ENCODE measurements at places on chromosomes 4 and X.
A peak's percentile ranks its signal among the peaks of the same experiment; 100 is the strongest.

DNA sequence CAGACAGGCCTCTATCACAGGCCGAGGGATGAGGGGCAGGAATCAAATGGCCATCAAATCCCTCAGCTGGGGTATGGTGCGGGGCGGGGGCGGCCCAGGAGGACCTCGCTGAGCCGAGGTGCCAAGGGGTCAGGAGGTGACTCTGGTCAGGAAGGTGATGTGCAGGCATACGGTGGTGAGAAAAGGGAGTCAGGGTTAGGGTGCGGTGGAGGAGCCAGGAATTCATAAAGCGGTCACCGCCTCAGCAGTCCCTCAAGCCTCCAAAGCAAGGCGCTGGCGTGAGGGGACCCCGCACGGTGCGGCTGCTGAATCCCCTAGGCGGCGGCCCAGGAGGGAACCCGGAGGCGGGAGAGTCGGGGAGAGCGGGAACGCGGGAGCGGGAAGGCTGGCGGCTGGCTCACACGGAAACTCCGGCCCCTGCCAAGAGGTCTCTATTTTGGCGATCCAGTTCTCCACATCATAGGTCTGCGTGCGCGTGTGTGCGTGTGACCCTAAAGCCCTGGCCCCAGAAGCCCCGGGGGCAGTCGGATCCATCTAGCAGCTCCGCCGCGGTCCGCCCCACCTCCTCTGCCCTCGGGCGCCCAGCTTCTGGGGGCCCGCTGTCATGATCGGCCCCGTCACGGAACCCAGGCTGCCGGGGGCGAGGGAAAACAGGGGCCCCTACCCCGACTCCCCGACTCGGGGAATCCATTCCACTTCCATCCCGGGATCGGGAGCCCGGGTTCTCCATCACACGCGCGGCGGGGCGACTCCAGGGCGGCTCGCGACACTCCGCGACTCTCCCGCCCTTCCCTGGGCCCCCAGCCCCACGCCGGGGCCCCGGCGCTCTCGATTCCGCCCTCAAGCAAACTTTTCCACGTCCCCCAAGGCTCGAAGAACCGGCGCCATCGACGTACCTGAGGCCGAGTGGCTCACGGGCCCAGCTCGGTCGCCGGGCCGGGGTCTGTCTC is 593 bp downstream of the ELF4 start:
- DNase-seq: peak; percentile 72

- no peak for DNase-seq
Observed at GRCh38 chrX:153339662-153340061, 5.7 kb downstream of the ZNF275 start.

DNA sequence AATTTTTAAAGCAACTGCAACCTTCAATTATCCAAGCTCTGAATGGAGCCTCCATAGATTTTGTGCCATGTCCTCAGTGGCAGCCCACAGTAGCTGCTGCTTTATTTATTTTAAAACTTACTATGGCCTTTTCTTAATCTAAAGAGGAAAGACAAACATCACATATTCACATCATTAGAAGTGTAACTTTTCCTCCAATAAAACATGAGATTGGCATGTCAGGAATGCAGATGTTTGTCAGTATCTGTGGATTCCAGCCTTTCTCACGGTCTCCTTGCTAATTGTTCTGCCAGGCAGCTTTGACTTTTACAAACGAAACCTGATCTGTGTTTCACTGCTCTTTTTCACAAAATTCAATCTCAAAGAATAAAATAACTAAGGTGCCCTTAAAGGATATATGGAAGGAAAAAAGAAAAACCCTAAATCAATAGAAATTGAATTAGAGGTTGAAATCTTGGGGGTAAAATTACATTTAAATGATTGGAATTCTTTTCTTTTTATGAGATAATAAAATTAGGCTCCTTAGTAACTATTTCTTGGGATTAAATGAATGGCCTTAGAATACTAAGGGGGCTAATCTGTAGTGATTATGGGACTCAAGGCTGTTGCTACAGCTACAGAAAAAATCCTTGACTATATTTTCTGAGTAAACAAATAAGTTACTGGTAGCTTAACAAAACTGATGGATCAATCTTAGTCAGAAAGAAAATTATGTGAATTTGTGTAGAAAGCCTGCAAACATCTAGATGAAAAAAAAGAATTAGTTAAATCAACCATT is 151.3 kb downstream of the RTL9 start:
- no peak for DNase-seq

DNA sequence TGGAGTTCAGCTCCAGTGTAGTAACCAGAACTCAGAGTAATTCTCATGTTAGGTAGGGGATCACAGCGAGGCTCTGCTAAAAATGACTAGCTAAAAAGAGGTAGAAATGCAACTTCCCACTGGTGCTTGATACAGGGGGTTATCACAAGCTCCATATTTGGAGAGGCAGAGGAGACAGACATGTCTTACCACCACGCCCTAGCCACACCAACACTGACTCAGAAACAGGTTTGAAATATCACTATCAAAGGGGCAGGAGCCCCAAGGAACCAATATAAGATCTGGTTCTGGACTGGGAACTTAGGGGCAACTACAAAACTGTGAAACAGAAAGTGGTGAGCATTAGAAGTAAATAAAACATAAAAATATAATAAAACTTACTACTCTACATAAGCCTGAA is 62.9 kb downstream of the IQCM start:
- DNase-seq: no peak

GRCh38 chrX:264634-265455 is 16.3 kb upstream of the PLCXD1 start:
- no peak for DNase-seq

GRCh38 chrX:15366506-15367352 is 17.5 kb downstream of the VEGFD start:
- no peak for DNase-seq

DNA sequence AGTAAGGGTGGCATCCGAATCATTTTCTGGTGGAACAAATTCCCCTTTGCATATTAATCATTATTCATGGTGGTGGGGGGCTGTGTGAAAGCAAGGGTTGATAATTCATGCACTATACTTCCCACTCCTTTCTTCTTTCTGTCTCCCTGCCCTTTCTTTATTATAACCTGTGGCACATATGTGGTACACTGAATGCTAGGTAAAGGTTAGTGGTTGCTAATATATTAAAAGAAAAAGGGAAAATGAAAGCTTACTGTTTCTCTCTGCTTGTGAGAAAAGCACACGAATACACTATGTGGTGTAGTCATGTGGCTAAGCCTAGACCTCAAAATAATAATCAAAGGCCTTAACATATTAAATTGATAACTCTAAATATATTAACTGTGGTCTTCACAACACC is 178.4 kb upstream of the RPS6KA3 start:
- DNase-seq: no peak

GRCh38 chr4:137621056-137621455 is 88.8 kb upstream of the PCDH18 start:
- DNase-seq: no peak

DNA sequence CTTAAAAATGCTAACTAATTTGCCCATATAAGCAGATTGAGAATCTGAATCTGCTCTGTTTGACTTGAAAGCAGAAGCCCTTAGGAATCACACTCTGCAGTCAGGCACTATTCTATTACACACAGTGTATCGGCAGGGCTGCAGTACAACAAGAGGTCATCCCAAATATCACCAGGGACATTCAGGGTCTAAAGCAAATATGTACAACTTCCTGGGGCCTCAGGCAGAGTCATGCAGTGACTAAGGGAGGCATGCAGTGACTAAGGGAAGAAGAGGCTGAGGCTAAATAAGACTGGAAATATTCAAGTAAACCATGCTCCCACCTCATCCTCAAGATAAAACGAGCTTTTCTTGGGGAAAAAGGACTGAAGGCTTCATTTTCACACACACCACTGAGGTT is 20.9 kb downstream of the MAPK10 start:
- no peak for DNase-seq

DNA sequence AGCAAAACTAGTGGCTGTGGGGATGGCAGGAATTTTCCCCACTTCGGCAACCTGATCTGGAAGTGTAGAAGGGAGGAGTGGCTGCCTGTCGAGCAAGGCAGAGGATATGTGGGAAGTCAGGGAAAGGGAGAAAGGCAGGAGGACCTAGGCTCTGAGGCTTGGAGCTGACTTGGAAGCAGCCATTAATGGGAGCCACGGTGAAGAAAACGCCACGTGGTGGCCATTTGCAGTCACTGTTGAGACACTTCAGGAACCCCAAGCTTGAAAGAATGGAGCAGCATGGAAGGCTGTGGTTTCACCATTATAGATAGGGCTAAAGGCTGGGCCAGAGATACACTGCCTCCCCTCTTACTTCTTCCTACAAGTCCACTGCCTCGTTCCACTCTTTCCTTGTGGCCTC is 41.8 kb upstream of the MAML3 start:
- DNase-seq: no peak

GRCh38 chr4:158906073-158906472 is 137.2 kb downstream of the FNIP2 start:
- DNase-seq: no peak

DNA sequence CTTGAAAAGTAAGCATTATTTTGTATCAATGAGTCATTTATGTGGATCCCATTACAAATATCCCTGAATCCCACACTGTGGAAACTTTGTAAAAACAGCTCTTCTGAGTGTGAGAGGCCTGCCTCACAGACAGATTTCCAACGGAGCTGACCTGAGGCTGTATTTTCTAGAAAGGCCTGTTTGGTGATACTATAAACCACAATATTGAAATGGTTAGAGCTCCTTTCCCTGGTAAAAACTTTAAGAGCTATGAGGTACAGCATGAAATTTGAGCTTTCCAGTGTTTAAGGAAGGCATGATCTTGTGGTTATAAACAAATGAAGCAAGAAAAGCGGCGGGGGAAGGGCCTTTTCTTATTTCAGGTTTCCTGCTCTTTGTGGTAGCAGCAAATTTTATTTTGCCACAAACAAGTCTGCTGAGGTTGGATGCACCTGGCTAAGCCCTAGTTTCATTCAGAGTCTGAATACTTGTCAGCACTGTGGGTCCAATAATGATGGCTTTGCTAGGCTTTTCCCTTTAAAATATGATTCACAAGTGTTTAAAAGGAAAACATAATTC is 86.8 kb upstream of the ETNPPL start:
- DNase-seq: peak; percentile 4

DNA sequence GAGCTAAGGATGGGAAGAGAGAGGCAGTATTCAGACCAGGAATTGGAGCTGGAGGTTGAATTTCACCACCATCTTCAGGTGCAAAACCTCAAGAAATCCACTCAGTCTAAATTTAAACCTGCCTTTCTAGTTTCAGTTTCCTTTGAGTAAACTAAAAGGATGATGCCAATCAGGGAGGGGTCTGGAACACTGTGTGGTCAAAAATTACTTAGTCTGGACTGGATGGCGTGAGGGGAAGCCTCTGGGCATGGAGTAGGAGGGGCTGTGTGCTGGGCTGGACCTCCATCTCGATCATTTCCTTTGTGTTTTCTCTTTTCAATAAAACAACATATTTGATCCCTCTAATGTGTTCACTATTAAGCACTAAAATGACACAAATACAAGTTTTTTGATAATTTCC is 120.1 kb downstream of the GC start:
- DNase-seq: no peak

GRCh38 chrX:118179718-118180117 is 63.1 kb upstream of the KLHL13 start:
- no peak for DNase-seq

GRCh38 chr4:453267-453666 is 45.7 kb downstream of the ZNF721 start:
- no peak for DNase-seq

GRCh38 chrX:2561456-2561855 is 60.7 kb upstream of the DHRSX start:
- no peak for DNase-seq

- no peak for DNase-seq
Observed at GRCh38 chrX:45187731-45188130, 12.9 kb downstream of the DIPK2B start.

DNA sequence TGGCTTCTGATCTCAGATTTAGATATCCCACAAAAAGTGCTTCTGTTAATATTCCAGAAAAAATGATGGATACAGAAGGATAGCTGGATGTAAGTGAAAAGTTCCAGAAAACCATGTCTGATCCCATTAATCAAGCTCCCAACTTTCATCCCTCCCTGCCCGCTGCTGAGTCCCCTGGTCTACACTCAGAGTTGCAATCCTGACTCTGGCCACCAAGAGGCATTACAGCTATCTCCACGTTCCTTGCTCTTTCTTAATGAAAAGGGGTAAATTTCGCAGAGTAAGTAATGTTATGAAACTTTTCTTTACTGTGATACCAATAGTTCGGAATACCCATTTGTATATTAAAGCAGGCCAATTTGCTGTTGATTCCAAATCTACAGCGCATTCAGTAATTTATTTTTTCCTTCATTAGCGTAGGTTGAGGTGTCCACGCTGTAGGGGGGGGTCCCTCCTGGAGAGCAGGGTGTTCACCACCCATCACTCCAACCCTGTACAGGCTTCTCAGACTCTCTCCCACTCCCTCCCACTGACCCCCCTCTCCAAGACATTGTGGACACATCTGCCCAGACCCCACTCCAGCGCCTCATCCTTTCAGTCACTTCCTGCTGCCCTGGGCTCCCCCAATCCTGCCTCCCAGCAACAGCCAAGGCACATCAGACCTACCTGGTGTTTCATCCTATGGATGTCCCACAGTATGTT is 55.1 kb downstream of the RAB40A start:
- no peak for DNase-seq

- DNase-seq: no peak
Observed at GRCh38 chrX:24728530-24728929, 34.8 kb downstream of the POLA1 start.

- DNase-seq: no peak
Observed at GRCh38 chrX:67523932-67524331, 19.9 kb upstream of the AR start.

DNA sequence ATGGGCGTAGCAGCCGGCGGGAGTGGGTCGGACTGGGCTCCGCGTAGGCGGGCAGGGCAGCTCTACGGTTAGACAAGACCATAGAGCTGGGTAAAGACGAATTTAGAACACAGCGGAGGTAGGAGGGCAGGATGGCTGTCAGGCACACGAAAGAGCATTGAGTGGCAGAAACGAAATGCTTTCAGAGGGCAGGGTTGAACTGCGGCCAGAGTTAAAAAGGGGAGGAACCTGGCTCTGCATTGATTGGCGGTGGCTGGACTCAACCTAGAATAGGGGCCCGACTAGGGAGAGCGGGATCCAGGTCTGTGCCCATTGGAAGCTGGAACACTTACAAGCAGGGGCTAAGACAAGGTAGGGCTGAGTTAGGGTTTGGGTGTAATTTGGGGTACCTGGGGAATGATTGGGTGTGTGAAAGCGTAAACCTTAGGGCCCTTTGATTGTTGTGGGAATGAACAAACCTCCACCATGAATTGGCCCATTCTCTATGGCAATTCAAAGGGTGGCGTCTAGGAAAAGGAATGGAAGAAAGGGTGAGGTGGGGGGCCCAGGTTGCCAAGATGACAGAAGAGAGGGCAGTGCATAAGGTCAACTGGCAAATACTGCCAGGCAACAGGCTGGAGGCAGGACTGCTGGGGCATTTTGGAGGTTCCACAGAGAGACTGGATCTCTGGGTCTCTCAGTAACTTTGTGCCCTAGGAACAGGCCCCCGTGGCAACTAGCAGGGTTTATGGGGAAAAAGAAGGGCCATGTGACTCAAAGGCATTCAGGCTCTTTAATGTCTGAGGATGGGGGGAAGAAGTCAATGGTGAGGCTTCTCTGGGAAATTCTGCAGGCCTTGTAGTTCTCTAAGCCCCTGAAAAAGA is 911 bp upstream of the ELK1 start:
- DNase-seq: no peak

GRCh38 chrX:21171181-21171580 is 203.0 kb upstream of the CNKSR2 start:
- DNase-seq: no peak

GRCh38 chrX:1223242-1223600 is 10.8 kb upstream of the CRLF2 start:
- DNase-seq: no peak

Data from NCI-H1417 (cell line).